Foreskin keratinocyte (primary cell): ENCODE measurements at places on chromosomes 6 and 20.

- no peak for DNase-seq
These were observed 27.7 kb downstream of the TFEB start for GRCh38 chr6:41707565-41708200.

- no peak for DNase-seq
These were observed 28.1 kb upstream of the PAQR8 start for GRCh38 chr6:52333840-52334200.

DNA sequence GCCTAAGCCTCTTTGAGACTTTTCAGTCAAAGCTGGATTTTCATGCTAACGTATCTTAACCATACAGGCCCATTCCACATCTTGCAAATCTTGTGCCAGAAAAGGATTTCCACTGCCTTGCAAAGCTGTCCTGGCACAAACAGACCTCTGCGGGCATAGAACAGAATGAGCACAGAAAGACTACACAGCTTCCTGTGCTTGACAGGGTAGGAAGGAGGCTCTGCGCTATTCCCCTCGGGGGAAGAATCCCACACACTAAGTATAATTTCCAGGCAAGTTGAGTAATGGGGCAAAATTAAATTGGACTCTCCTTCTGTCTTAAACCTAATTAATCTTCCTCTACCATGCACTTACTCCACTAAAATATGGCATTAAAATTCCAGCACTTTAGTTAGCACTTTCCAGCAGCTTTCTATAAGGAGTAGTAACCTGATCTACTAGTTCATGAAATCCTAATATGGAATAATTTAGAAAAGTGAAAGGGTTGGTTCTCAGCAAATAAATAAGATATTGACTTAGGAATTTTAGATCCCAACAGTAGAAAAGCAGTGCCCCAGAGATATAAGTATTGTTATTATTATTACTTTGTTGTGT lies 532.1 kb upstream of the JAG1 start:
- DNase-seq: peak; percentile 24

GRCh38 chr20:50838707-50839385 lies 44.0 kb downstream of the BCAS4 start:
- DNase-seq: peak; percentile 67

- DNase-seq: no peak
These were observed 29.0 kb upstream of the GRM4 start for GRCh38 chr6:34174846-34175399.

- no peak for DNase-seq
These were observed 1.9 kb downstream of the TOMM34 start for GRCh38 chr20:44958276-44958675.

DNA sequence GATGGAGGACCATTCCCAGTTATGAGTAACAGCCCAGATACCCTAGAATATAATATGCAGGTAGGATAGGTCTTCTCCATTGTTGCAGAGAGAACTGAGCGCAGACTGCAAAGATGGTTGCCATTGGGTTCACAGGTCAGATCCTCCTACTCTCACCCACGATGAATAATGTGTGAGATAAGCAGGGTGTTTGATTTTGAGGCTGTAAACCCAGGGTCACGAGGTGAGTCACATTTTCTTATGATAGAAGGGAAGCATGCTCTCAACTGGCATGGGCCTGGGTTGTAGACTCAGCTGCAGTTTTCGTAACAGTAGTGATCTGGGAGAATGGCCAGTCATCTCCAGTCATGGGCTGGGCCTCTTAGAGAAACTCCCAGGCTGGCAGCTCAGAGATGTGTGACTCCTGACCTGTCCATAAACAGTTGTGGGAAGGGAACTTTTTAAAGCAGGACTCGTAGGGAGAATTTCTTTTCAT lies 74.2 kb downstream of the CD164 start:
- DNase-seq: peak; percentile 27

- no peak for DNase-seq
These were observed 141.1 kb upstream of the CITED2 start for GRCh38 chr6:139515511-139515910.

- no peak for DNase-seq
These were observed 511.2 kb upstream of the JARID2 start for GRCh38 chr6:14734416-14735340.

DNA sequence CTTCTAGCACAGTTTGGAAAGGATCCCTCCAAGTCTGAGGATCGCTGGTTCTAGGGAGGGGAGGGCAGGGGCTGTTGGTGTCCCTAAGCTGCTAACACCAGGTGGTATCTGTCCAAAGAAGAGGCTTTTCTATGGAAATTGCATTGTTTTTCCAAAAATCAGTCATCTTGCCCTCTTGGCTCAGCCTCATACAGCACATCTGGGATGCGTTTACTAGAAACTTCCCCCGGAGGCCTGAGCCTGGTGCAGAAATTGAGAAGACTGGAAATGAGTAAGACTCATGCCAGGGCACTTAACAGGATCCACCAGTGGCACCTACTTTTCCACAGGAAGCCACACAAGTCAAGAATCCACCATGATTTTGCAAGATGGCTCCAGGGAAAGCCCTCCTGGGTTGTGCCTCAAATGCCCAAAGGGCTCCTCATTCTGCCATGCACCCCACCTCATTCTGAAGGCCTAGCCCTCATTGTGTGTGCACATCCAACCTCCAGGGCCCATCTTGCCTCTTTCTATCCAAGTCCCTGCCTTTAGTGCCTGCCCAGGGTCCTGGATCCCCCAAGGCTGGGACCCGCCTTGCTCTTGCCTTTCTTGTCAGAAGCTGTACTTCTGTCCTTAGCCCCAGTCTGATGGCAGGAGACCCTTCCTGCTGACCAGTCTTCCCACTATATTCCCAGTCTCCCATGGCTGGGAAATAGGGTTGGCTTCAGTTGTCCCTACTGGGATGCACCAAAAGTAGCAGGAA lies 97.6 kb downstream of the MRPL14 start:
- no peak for DNase-seq

DNA sequence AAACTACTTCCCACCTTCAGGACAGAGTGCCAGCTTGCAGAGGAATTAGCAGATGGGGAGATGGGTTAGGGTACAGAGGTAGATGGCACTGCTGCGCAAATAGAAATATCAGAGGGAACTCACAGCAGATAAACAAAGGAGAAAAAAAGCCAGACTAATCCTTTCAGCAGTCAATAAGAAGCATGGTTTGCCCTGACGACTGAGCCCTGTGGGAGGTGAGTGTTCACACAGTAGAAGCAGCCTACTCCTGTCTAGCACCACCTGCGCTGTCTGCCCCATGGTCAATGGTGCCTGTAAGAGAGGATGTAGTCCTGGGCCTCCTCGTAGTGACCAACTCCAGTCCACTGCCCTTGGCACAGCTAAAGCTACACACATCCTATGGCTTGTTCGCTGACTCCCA lies 174.1 kb downstream of the IBTK start:
- no peak for DNase-seq

- peak; percentile 9 for DNase-seq
These were observed 135.6 kb upstream of the UST start for GRCh38 chr6:148611213-148611612.

- no peak for DNase-seq
These were observed 99.4 kb downstream of the MYB start for GRCh38 chr6:135280375-135281136.

- DNase-seq: no peak
These were observed 714 bp downstream of the AIF1 start for GRCh38 chr6:31615748-31616147.

- DNase-seq: no peak
These were observed 134.9 kb upstream of the LRFN2 start for GRCh38 chr6:40722091-40722490.

DNA sequence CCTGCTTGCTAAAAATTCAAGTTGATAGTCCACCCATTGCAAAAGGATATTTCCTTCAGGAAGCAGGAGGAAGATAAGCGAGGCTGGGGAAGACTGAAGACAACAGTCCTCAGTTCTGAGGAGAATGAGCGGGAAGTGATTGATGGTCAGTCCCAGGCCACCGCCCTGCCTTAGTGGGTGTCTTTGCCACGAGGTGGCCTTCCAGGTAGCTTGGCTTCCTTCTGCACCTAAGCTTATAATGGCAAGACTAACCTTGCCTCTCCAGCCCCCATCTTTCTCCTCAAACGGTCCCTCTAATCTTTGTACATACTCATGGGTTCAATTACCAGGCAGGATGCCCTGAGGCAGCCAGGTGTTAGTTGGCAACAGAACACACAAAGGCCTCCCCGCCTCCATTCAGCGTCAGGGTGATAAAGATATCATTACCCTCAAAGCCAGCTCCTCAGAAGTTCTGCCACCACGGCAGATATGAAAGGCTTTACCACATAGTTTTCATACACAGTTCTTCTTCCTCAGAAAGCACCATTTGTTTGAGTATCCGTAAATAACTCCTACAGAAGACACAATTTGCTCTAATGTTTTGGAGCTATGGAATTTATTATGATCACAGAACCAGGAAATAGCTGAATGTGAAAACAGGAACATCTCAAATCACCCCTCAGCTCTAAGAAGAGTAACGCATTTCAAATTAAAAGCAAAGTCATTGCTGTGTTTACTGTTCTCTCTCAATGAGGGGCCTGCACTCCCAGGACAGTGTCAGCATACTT lies 249.4 kb downstream of the ATXN1 start:
- peak; percentile 55 for DNase-seq

DNA sequence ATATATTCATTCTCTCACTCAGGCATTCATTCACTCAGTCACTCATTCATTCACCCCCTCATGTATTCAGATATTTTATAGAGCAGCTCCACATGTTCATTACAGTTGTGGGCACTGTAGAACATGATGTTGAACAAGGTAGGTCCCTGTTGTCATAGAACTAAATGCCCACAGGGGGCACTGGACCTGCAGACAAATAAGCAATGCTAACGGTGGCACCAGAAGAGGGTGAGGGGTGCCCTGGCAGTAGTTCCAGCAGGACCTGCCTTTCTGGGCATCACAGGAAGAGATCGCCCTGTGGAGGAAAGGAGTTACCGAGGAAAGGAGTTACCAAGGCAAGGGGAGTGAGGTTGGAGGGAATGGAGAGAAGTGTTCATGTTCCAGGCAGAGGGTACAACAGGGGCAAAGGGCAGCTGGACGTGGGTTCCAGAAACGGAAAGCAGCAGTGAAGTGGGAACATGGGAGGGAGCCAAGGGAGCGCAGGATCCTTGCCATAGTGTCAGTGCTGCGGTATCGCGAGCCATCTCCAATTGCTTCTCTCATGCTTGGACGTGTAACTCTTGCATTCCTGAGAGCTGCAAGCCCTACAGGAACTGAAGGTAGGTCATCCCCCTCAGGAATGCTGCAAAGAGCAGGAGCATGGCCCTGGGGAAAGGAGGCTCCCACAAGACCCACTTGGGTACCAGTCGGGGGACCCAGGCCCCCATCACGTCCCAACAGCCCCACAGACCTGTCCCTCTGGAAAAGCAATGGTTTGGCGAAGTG lies 128.2 kb downstream of the EDN3 start:
- peak; percentile 6 for DNase-seq

DNA sequence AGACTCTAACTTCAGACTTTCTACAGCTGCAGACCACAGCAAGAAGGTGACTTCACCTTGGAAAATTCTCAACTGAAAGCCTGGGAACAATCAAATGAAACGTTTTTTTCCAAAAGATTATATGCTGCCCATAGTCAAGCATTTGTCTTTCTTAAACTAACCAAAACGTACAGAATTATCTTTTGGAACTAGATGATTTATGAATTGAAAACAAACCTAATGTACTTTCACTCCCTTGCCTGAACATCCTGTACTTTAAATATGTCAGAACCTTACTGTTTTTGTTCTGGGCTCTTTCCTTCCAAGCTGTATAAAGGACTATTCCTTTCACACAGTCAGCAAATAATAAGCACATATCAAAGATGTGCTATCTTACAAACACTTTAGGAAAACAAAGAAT lies 62.4 kb upstream of the TNFAIP3 start:
- DNase-seq: no peak

GRCh38 chr6:111306104-111306888 lies 176.7 kb downstream of the REV3L start:
- peak; percentile 51 for DNase-seq

- no peak for DNase-seq
These were observed 19.6 kb downstream of the SOBP start for GRCh38 chr6:107509506-107509905.

DNA sequence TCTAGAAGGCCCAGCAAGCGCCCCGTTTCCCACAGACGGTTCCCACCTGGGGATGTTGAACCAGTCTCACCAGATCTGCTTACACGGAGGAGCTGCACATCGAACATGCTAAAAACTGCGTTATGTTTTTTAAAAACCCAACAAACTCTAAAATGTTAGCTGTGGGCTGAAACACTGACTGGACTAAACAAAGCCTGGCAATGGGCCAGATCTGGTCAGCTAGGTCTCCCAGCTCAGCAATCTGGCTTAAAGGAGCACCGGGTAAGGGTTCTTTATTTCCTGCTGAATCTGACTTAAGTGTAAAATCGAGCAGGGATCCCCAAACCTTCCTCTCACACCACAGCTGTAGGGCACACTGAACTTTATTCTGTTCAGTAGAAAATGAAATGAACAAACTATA lies 156.9 kb downstream of the FOXC1 start:
- no peak for DNase-seq

DNA sequence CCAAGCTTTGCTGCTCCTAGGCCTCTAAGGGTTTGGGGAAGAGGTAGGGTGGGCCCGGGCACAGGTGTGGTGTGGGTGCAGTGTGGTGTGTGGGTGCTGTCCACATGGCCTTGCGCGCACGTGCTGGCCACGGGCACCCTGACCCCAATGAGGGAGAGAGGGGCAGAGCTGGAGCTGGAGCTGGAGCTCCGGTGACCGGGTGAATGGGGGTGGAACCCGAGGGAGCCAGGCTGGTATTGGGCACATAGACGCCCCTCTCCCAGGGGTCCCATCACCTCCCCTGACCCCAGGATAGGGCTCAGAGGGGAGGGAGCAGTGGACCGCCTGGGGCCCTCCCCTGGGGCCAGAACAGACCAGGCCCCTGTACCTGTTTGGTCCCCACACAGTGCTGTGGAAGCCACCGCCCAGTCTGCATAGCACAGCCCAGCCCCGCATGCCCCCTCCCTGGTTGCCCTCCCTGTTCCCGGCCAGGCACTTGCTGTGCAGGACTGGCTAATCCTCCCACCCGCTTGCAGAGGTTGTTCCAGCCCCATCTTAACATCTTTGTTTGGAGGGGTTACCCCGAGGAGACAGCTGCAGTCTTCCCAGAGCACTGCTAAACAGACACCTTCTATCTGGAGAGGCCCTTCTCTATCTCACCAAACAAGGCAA lies 984 bp downstream of the ADAM33 start:
- DNase-seq: no peak

DNA sequence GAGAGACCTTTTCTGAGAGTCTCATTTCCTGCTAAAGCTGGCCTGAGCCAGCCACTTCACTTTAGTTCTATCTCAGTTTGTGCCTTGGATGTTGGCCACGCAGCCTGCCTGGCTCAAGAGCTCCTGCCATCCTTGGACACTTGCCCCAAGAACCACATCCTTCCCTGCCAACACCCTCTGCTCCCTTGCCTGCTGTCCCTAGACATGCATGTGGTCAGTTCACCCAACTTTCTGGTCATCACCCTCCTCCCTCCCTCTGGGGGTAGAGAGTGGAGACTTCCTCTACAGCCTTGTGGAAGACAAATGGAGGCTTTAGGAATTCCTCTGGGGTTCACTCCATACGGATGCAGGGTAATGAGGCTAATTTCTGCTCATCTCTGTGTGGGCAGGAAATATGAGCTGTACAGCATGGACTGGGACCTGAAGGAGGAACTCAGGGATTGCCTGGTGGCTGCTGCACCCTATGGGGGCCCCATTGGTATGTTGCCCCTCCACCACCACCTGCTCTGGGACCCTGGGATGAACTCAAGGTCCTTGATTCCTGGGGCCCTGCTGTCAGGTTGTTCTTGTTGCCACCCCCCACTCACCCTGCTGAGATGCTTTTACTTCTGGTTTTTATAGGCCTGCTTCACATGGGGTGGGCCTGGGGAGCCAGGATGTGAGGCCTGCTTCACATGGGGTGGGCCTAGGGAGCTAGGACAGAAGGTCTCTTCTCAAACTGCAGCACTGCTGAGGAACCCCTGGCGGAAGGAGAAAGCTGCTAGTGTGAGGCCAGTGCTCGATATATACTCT lies 13.8 kb upstream of the PTPRA start:
- no peak for DNase-seq
